Activated T-cell treated with anti-CD3 and anti-CD28 coated beads, Interleukin-2, amount 50 U/mL, for 4 hours (primary cell): ENCODE measurements at places on chromosomes 16 and 17. TPM values are rescaled to one million over a fixed set of nuclear protein-coding genes. Genes with fewer than 3 reads are reported as not detected.

The UMOD gene
- total RNA-seq, result not detected

The CD79B gene
- 17.1 TPM for total RNA-seq

- peak; percentile 30 for DNase-seq
Observed at GRCh38 chr16:66605177-66605978, 874 bp downstream of the CMTM3 start.

DNA sequence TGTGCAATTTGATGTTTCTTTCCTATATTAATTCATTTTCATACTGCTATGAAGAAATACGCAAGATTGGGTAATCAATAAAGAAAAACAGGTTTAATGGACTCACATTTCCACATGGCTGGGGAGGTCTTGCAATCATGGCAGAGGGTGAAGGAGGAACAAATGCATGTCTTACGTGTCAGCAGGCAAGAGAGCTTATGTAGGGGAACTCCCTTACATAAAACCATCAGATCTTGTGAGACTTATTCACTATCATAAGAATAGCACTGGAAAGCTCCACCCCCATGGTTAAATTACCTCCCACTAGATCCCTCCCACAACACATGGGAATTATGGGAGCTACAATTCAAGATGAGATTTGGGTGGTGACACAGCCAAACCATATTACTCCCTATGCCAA is 418.9 kb upstream of the MAF start:
- no peak for DNase-seq

The ITGAD gene
- 0.16 TPM for total RNA-seq

DNA sequence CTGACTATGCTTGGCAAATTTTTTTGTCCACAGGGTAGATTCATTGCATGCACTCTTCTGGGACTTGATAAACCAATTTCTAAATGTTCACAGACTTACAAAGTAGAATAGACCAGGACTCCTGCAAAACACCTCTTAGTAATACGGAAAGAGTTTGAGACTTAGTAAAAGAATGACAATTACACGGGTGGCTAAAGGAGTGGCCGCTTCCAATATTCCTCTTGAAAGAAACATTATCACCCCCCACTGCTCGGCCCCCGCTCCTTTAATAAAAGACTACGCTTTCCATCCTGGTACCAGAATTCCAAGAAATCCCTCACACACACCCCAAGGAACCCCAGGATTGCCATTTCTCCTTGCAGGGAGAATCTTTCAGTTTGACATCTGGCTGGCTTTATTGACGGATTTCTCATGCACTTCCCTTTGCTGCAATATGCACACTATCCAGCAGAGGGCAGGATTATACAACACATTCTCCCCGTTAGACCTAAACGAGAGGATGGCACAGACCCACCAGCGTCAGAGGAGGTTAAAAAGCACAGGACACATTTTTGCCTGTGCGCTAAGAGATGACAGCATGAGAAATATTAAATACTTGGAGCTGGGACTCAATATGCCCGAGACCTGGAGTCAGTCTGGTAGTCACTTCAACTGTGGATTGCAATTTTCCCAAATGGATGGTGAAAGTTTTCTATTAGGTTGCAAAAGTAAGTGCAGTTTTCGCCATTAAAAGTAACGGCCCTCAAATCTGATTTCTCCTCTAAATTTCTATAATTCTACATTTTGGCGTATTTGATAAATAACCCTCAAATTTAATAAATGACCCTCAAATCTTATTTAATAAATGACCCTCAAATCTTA is 46.6 kb upstream of the NUDT7 start:
- DNase-seq, result peak; percentile 52

The C16orf92 gene
- not detected for total RNA-seq

DNA sequence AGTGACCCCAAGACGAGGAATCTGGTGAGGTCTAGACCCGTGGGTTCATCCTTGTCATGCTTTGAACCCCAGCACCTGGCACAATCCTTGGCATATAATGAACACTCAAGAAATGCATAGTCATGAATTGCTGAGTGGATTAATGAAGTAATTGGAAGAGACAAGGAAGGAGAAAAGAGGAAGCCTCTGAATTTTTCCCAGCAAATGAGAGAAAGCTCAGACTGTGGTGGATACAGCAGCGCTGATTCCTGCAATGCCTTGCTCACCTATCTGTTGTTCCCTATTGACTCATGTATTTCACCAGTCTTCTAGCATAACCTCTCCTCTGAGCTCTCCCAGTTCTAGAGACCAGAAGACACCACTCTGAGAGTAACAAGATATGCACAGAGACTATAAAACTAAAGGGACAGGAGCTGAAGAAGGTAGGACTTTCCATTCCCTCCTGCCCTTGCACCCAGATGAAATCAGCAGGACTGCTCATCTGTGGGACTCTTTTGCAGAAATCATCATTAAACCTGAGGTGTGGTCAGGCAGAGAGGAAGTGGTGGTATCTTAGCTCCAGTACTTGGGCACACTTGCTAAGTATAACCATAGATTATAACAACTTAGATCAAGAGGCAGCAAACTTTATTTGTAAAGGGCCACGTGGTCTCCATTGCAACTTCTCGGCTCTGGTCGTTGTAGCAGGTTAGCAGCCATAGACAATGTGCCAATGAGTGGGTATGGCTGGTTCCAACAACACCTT is 102.8 kb downstream of the MAF start:
- DNase-seq, result no peak

The TBC1D26 gene
- total RNA-seq, result not detected

DNA sequence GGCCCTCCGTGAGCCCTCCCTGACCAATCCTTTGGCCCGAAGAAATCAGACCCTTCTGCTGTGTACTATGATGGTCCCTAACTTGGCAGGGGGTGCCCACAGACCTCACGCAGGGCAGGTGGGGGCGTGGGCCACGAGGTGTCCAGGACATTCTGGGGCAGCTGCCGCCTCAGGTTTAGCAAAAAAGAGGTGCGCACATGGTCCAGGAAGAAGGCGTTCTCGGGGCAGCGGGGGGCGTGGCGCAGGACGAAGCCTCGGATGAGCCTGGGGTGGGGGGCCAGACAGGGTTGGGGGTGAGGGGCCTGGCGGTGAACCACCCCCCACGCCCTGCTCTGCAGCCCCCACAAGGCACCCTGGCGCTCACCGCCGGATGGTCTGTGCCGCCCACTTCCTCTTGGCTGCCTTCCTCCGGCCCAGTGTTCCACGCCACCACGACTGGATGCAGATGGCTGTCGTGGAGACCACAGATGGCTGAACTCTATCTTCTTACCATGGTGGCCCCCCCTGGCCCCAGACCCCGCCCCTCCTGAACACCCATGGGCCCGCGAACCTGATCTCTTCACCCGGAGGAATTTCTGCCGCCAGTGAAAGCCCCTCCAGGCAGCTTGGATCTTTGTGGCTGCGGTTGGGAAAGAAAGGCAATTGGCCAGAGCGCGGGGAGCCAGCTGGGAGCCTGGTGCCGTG is 14.2 kb upstream of the CRK start:
- DNase-seq, result no peak

The CCDC154 gene
- total RNA-seq, result 2.5 TPM

- DNase-seq, result no peak
Observed at GRCh38 chr17:76446449-76447231, 6.3 kb downstream of the UBE2O start.

DNA sequence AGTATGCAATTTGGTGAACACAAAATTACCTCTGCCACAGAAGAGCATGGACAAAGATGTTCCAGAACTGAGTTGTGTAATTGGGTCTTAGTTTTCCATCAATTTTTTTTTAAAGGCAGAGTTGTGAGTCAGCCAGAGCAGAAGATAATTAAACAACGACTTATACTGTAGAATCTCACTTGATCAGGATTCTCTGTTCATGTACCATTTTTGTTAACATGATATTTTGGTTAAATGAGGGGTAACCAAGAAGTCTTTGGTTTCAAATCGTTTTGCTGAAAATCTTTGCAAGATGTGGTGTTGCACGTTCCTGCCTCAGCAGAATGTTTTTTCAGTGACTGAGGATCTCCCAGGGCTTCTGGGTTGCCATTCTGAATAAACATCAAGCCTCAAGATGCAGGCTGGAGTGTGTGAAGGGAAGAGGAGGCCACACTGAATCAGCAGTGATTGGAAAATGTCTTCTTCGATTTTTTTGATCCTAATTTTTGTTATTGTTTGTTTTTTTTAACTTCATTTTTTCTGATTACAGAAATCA is 232.6 kb upstream of the IRX3 start:
- no peak for DNase-seq

- no peak for DNase-seq
Observed at GRCh38 chr17:54235571-54235970, 412.8 kb downstream of the KIF2B start.
